ENCODE measurements at places on chromosomes 12 and 14. TPM values are rescaled to one million over a fixed set of nuclear protein-coding genes. Genes with fewer than 3 reads are reported as not detected.

DNA sequence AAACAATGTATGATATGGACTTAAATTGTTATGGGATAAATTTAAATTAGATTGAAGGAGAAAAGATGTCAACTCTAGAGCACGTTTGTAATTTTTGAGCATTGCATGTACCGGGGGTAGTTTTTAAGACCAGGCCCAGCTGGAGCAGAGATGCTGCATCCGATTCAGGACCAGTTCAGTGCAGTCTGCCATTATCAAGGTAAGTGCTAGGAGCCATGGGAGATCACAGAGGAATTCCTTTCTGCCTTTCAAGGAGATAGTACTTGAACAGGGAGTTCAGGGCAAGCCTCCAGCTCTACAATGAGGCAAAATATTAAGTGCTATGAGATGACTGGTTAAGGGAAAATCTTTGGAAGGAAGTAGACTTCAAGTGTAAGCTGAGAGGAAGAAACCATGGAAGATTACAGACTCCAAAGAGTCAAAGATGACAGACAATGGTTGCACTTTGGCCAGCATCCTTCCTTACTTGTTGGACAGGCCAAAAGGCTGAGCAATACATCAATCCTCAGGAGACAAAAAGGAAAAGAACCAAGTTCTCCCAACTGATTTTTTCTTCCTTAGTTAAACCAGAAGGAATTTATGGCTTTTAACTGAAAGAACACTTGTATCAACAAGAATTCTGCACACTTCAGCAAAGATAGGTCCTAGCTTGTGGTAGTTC is 113.2 kb upstream of the HIF1A start:
- DNase-seq: peak; percentile 46

DNA sequence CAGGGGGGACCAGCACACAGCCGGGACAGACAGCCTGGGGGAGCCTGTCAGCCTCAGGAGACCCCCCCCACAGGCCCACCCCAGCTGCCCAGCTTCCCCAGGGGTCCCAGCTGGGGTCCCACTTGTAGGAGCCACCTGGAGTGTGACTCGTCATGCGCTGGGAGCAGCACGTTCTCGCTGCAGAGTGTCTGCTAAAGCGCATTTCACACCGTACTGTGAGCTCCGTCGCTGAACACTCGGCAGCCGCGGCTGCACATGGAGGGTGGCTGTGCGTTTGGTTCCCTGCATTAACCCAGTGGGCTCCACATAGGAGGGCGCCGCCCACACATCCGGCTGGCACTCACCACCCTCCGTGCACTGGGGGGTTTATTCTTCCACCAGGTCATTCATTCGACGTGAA is 56.7 kb downstream of the FBRSL1 start:
- no peak for DNase-seq

- no peak for DNase-seq
These were observed 106.1 kb upstream of the ANO4 start for GRCh38 chr12:100688451-100688864.

DNA sequence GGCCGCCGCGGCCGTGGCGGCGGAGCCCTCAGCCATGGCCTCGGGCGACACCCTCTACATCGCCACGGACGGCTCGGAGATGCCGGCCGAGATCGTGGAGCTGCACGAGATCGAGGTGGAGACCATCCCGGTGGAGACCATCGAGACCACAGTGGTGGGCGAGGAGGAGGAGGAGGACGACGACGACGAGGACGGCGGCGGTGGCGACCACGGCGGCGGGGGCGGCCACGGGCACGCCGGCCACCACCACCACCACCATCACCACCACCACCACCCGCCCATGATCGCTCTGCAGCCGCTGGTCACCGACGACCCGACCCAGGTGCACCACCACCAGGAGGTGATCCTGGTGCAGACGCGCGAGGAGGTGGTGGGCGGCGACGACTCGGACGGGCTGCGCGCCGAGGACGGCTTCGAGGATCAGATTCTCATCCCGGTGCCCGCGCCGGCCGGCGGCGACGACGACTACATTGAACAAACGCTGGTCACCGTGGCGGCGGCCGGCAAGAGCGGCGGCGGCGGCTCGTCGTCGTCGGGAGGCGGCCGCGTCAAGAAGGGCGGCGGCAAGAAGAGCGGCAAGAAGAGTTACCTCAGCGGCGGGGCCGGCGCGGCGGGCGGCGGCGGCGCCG is 381 bp downstream of the YY1 start:
- peak; percentile 29 for DNase-seq

Gene SMARCC2
- 59.7 TPM for total RNA-seq

Gene CLEC14A
- 37.9 TPM for total RNA-seq

- DNase-seq: no peak
These were observed 102.7 kb downstream of the DACT1 start for GRCh38 chr14:58740379-58740935.

- DNase-seq: no peak
These were observed 19.7 kb upstream of the VSX2 start for GRCh38 chr14:74219277-74220205.

DNA sequence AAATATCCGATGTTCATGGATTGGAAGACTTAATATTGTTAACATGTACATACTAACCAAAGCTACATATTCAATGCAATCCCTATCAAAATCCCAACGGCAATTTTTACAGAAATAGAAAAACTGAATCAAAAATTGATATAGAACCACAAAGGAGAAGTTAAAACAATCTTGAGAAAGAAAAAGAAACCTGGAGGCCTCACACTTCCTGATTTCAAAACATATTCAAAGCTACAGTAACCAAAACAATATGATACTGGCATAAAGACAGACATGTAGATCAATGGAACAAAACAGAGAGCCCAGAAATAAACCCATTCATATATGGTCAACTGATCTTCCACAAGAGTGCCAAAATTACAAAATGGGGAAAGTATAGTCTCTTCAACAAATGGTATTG is 5.4 kb upstream of the PELI2 start:
- DNase-seq: no peak

Gene KRT2
- total RNA-seq: not detected

DNA sequence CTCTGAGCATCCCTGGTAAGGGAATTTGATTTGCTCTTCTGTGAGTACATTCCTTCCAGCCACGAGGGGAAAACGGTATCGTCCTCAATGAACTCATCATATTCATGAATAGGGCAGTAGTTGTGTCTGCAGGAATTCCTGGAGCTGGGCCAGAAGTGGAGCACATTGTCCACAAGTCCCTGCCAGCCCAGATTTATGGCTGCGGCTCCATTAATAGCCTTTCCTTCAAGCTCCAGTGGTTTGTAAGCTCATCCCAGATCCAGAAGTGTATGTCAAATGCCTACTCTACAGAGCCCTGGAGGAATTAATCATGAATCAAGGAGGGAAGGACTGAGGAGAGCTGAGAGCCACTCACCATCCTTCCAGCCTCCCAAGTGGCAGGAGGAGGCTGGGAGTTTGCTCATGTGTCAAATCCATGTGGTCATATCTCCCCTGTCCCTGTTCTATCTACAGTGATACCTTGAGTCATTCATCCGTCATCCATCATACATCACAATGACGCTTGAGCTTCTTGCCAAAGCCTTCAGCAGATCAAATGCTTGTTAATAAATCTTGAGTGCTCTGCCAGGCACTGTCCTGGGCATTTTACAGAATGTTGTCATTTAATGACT is 65.5 kb downstream of the SVOP start:
- peak; percentile 26 for DNase-seq

DNA sequence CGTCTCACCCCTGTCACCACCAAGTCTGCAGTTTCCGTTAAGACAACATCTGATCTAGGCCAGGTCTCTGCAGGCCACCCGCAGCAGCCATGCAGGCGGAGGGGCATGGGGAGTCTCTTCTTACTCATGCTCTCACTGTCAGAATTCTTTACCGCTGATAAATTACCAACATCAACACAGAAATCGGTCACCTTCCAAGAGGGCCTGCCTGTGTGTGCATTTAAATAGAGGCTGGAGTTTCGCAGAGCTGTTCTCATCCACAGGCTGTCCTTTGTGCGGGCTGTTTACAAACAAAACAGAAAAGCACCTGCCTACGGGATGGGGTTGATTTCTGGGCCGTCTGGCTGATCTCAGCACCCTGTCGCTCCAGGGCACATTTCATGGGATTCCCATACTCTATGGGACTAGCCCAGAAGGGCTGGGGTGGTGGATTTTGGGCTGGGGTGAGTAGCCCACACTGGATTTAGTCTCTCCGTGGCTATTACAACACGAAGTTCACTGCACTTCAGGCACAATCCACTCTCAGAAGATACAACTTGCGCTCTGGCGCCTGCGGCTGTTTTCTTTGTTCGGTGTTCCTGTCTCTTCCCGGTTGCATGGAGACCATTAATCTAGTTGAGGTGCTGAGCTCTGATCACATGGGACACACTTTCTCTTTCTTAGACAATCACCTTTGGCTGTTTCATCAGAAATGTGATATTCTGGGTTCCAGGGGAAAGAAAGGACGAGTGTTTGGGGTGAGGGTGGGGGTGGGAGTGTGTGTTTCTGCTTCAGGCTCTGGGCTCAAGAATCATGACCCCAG is 331.1 kb downstream of the GLT1D1 start:
- DNase-seq: no peak

Gene AICDA
- total RNA-seq: not detected

GRCh38 chr12:57939291-57939690 is 2.1 kb upstream of the ATP23 start:
- DNase-seq: no peak

Gene SPX
- 16.2 TPM for total RNA-seq

DNA sequence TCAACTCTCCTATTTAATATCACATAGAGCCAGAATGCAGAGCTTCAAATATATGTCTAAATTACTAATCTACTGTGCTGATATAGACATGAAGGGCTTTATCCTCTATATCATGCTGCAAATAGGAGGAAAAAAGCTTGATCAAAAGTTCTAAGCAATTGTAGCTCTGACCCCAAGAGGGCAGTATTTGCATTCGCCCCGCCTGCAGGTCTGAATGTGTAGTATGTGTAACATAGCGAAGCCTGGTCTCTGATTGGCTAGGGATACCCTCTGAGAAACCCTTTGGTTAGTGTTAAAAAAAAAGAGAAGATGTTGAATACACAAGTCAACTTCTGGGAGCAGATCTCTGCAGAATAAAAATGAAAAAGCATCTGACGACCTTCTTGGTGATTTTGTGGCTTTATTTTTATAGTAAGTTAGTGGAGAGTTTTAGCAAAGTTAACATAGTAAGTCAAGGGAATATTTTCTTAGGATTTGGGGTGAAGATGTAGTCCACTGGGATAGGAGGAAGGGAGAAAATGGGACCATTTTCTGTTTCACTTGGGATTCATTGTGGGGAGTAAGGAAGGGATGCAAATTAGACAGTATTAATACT is 151.6 kb upstream of the OR4E1 start:
- no peak for DNase-seq

DNA sequence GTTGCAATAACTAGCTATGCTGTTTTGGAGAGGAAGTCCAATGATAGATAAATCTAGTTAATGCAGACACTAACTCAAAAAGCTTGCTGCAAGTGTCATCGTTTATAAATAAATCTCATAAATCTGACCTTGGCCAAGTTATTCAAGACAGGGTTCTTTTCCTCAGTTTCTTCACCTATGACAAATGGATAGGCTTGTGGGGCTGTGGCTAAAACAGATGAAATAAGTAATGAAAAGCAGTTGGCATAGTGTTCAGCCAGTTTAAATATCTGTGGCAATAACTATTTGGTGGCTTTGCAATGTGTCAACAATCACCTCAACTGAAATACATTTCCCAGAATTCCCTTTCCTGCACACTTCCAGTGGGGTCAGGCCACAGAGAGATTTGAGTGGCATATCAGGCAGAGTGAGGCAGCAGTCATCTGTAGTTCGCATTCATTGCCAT is 169.9 kb downstream of the DYRK2 start:
- DNase-seq: no peak

Gene NXPH4
- 6.2 TPM for total RNA-seq

- DNase-seq: no peak
These were observed 39.4 kb downstream of the USP15 start for GRCh38 chr12:62299617-62300016.

- no peak for DNase-seq
These were observed 181.9 kb upstream of the ARHGAP5 start for GRCh38 chr14:31895206-31895605.

DNA sequence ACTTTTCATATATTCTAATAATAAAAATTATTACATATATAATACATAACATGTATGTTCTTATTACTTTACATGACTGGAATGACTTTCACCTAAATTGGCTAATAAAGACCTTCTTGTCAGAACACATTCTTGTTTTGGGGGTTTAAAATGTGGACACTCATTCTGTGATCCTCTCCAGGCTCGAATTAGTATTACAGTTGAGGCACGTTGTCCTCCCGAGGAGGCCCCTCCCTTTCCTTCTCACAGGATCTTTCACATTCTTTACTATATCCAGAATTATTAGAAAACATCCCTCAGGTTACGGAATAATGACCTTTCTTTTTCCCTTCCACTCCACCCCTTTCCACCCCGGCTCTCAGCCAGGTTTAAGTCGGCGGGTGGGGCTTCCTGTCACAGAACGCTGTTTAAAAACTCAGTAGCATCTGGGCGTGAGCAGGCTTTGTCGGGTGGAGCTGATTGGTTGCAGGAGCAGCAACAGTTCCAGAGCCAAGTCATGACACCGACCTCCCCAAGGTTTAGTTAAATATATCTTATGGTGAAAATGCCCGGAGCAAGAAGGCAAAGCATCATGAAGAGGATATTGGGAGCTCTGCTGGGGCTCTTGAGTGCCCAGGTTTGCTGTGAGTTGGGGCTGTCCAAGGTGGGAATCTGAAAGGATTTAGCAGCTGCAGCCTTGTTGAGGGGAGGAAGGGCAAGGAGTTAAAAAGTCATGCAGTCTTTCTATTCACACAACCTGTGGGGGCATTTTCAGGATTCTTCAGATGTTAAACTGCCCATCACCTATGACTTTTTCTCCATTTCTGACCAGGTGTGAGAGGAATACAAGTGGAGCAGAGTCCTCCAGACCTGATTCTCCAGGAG is 396.7 kb upstream of the OR4E1 start:
- peak; percentile 34 for DNase-seq

DNA sequence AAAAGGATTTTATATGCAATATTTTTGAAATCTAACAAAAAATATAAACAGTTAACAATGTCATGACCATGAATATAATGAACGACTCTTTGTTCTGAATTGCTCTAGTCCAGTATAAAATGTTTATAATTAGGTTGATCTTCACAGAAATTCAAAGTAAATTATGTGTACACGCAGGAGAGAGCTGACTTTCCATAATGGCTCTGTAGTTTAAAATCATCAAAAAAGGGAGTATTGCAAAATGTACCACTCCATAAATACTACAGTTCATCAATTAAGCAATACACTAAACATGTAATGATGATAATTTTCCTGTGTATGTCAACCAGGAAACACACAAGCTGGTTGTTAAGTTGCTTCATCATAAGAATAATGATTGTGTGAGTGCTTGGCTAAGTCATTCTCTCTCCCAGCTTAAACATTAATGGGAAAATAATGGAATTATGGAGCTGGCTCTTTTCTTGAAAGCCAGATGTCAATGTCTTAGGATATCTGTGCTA is 189.5 kb upstream of the PLEKHG7 start:
- no peak for DNase-seq

Gene RPL10L
- not detected for total RNA-seq

- peak; percentile 66 for DNase-seq
These were observed at the start of gene C1R for GRCh38 chr12:7092229-7092985. Gene C1R (minus strand): TSS chr12:7092445. CDS start chr12:7092388, 57 bp downstream.

- no peak for DNase-seq
These were observed 25.5 kb upstream of the BCDIN3D start for GRCh38 chr12:49868449-49868848.

Gene SMIM41
- total RNA-seq: not detected

- DNase-seq: no peak
These were observed 15.6 kb downstream of the SYNE3 start for GRCh38 chr14:95500772-95501401.

- DNase-seq: no peak
These were observed 21.5 kb upstream of the SSTR1 start for GRCh38 chr14:38186216-38186615.

All from heart right ventricle (tissue), 16 donors.